ENCODE measurements at places on chromosomes 4 and X. TPM values are rescaled to one million over a fixed set of nuclear protein-coding genes. Genes with fewer than 3 reads are reported as not detected.

The GPC4 gene
- total RNA-seq, result not detected

GRCh38 chr4:11218692-11219091, 210.0 kb downstream of the HS3ST1 start:
- H3K4me1 ChIP-seq, result no peaks in the 10 kb centered on the region
- H3K27ac ChIP-seq, result no peak overlapping the region
- no peak overlapping the region for H3K4me3 ChIP-seq
- no peaks in the 10 kb centered on the region for H3K36me3 ChIP-seq
- H3K27me3 ChIP-seq, result no peaks in the 10 kb centered on the region

- H3K4me3 ChIP-seq, result no peak overlapping the region
- H3K27ac ChIP-seq, result no peak overlapping the region
- DNase-seq, result no peak
- no peaks in the 10 kb centered on the region for H3K36me3 ChIP-seq
- no peaks in the 10 kb centered on the region for H3K4me1 ChIP-seq
- peaks cover 3% of the 10 kb centered on the region for H3K27me3 ChIP-seq
Observed at GRCh38 chr4:145417348-145418130, 64.1 kb upstream of the SMAD1 start.

DNA sequence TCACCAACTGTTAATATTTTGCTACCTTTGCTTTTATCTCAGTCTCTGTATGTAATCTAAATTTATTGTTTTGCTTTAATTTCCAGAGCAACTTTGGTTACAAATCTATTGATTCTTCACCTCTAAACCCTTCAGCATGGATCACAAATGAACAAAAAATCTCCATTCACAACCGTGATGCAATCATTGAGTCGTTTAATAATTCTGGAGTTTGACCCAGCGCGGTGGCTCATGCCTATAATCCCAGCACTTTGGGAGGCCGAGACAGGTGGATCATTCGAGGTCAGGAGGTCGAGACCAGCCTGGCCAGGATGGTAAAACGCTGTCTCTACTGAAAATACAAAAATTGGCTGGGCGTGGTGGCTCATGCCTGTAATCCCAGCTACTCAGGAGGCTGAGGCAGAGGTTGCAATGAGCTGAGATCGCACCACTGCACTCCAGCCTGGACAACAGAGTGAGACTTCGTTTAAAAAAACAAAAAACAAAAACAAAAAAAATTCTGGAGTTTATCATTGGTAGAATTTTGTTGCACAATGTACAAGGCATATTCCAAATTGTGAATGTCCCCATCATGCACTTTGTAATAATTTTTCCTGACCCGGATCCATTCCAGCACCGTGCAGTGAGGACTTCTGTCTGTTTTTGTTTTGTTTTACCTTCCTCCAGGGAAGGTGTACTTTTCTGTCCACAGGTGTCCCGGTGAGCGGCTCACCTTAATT, 2.3 kb upstream of the IDUA start:
- H3K27me3 ChIP-seq, result no peaks in the 10 kb centered on the region
- no peaks in the 10 kb centered on the region for H3K36me3 ChIP-seq
- no peak for DNase-seq
- H3K4me1 ChIP-seq, result peaks cover 29% of the 10 kb centered on the region

GRCh38 chr4:15381806-15382338, 46.0 kb upstream of the C1QTNF7 start:
- peaks cover 18% of the 10 kb centered on the region for H3K4me1 ChIP-seq
- no peaks in the 10 kb centered on the region for H3K27me3 ChIP-seq
- DNase-seq, result no peak
- H3K27ac ChIP-seq, result no peak overlapping the region
- no peak overlapping the region for H3K4me3 ChIP-seq

The HSD17B10 gene
- 68.1 TPM for total RNA-seq

The ZNF157 gene
- total RNA-seq, result 0.60 TPM

DNA sequence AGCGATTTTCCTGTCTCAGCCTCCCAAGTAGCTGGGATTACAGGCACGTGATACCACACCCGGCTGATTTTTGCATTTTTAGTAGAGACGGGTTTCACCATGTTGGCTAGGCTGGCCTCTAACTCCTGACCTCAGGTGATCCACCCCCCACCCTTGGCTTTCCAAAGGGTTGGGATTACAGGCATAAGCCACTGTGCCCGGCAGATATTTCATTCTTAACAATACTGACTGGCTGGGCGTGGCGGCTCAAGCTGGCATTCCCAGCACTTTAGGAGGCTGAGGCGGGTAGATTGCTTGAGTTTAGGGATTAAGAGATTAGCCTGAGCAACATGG, 1.3 kb downstream of the PQBP1 start:
- no peak for DNase-seq
- peaks cover 5% of the 10 kb centered on the region for H3K36me3 ChIP-seq
- H3K4me3 ChIP-seq, result peak overlapping the region; percentile 82
- H3K27ac ChIP-seq, result no peak overlapping the region
- H3K27me3 ChIP-seq, result peaks cover 5% of the 10 kb centered on the region

DNA sequence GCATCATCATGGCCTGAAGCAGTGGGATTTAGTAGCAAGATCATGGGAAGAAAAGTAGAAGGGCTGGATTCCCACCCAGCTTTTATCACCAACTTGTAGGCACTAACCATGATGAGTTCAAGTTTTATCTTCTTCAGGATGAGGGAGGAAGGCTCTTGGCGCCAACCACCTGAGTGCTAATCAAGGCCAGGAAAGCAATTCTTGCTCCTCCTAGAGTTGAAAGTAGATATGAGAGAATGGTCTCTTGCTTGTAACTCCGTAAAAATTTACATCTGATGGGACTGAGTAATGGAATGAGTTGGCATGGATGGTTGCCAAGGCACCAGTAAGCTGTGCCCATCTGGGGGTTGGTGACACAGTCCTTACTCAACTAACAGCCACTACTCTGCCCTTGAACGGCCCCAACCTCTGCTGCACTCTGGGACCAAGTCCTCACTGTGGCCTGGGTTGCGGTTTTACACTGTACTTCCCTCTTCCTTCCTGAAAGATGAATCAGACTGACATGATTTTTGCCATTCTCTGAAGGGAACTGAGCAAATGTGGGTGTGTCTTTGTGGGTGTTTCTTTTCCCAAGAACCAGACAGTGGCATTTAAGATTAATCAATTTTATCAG, 39.4 kb upstream of the NDP start:
- H3K4me1 ChIP-seq, result peaks cover 16% of the 10 kb centered on the region
- peaks cover 56% of the 10 kb centered on the region for H3K27me3 ChIP-seq
- H3K4me3 ChIP-seq, result peak overlapping the region; percentile 40
- DNase-seq, result peak; percentile 47
- peak overlapping the region; percentile 77 for H3K27ac ChIP-seq

DNA sequence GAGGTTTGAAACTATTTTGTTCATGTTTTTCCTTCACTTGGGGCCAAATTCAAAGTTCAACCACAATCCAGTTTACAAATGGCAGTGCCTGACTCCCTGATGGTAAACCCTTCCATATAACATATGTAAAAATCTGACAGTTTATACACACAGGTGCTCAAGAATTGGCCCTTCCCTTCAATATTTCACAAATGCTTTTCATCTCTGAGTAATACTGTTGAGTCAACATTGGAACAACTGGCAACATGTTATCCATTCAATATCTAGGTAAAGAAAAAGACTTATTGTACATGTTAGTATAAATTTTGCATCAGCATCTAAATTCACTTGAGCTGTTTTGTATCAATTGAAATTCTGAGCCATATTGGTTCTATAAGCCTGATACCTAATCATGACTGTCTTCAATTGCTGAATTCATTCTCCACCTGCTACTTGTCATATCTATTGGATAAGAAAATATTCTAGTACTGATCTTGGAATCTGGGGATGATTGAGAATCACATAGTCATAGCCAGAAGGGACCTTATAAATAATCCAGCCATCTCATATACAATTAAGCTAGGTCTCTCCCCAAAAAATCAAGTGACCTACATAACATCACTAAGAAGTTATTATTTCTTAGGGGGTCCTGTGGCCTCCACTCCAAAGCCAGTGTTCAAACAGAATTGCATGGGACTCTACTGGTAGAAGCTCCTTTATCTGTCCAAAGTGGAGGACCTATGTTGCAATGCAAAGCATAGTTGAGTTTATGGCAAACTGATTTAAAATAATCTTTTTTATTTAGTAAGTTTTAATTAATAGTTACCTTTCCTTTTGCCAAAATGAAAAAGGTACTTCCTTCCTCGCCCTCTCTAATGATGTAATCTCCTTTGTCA, 61.9 kb downstream of the PRKG2 start:
- DNase-seq, result no peak
- no peak overlapping the region for H3K27ac ChIP-seq
- no peaks in the 10 kb centered on the region for H3K4me1 ChIP-seq
- no peaks in the 10 kb centered on the region for H3K36me3 ChIP-seq

DNA sequence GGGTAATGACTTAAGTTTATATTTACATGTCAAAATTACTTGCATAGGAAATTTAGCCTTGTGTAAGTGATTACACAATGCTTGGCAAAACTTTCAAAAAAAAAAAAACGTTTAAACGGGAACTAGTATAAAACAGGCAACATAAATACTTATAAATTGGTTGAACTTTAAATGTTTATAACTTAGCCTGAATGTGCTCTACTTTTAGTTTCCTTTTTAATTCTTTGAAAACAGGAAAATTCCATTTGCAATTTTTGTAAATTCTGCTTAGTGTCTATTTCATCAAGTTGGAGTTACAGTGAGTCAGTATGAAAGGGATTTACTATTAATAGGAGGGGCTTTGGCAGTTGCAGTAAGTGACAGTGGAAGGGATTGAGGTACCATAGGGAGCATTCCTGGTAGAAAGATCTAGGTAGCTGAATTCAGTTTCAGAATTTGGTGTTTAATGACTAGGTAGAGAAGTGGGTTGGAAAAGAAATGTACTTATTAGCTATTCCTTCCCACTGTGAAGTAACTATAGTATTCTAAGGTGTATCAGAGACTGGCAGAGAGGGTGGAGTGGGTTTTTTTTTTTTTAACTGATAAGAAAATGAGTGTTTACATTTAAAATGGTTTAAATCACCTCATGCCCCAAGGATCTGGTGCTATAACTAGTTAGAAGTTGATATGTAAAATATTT, 2.8 kb downstream of the STAG2 start:
- H3K27me3 ChIP-seq, result peaks cover 7% of the 10 kb centered on the region
- H3K27ac ChIP-seq, result peak overlapping the region; percentile 100
- no peak for DNase-seq
- H3K36me3 ChIP-seq, result peaks cover 14% of the 10 kb centered on the region
- peak overlapping the region; percentile 92 for H3K4me3 ChIP-seq

DNA sequence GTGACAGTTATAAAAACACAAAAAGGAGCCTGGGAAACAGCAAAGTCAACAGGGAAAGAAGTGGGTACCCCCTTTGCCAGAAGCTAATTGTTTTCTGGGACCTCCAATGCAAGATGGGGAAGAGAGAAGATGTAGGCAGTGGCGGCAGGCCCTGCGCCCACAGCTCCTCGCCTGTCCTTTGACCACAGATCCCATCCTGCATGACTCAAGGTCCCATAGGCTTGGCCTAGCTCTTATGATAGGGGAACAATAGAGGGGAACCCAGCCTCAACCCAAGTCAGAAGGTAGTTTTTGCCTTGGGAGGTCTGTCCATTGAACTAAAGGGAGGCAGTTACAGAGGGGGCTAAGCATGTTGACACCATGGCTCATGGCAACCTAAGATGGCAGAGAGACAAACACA, 14.2 kb downstream of the ZMYM3 start:
- no peak overlapping the region for H3K4me3 ChIP-seq
- DNase-seq, result no peak
- peaks cover 19% of the 10 kb centered on the region for H3K27me3 ChIP-seq

DNA sequence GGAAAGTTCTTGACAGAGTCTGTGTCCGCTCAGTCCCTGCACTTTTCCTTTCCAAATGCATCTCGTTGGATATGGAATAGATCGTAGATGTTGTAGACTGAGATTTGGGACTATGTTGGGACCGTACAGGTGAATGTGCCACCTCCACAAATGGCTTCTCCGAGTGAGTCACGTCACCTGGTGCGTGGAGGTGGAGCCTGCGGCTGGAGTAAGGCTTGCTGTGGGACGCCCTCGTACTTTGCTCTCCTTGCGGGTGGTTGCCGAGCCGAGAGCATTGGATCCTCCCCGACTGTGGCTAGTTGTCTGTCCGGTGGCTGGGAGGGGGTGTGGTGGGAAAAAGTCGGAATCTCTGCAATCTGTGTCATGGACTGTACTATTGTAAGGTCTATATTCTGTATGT, 60.5 kb downstream of the NELFA start:
- DNase-seq, result no peak
- H3K27ac ChIP-seq, result no peak overlapping the region
- H3K4me3 ChIP-seq, result no peak overlapping the region
- no peaks in the 10 kb centered on the region for H3K27me3 ChIP-seq
- no peaks in the 10 kb centered on the region for H3K4me1 ChIP-seq

- no peaks in the 10 kb centered on the region for H3K36me3 ChIP-seq
- DNase-seq, result no peak
- peaks cover 12% of the 10 kb centered on the region for H3K27me3 ChIP-seq
- H3K4me3 ChIP-seq, result no peak overlapping the region
- no peaks in the 10 kb centered on the region for H3K4me1 ChIP-seq
Observed at GRCh38 chr4:47349326-47349725, 114.2 kb downstream of the COMMD8 start.

- no peaks in the 10 kb centered on the region for H3K27me3 ChIP-seq
- DNase-seq, result no peak
- H3K4me1 ChIP-seq, result no peaks in the 10 kb centered on the region
- H3K27ac ChIP-seq, result no peak overlapping the region
- H3K36me3 ChIP-seq, result no peaks in the 10 kb centered on the region
Observed at GRCh38 chr4:174835536-174835935, 6.5 kb upstream of the GLRA3 start.

DNA sequence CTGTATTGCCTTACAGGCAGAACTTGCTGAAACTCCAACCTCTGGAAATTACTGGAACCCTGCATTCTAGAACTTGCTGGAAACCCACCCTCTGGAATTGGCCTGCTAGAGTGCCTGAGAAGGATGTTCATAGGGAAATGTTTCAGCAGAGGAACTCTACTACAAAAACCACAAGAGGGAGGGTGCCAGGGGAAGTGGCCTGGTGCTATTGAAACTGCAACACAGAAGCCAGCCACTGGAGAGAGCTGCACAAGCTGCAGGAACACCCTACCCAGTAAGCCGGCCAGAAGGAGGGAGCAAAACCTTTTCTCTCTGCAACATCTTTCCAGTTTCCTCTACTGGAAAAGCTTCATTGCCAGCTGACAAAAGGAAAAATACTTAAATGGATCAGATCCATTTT, 2.5 kb upstream of the BRWD3 start:
- DNase-seq, result peak; percentile 8
- peaks cover 9% of the 10 kb centered on the region for H3K4me1 ChIP-seq
- no peak overlapping the region for H3K4me3 ChIP-seq
- H3K36me3 ChIP-seq, result peaks cover 8% of the 10 kb centered on the region

The FAM149A gene
- total RNA-seq, result 0.51 TPM

Measured in activated T-cell treated with anti-CD3 and anti-CD28 coated beads, Interleukin-2, amount 50 U/mL, for 72 hours (primary cell).